ENCODE measurements at places on chromosomes 3 and 15.

- DNase-seq: peak; percentile 45
These were observed 56.9 kb downstream of the ABTB1 start for GRCh38 chr3:127729556-127730056.

GRCh38 chr15:47565949-47566348 is 151.4 kb upstream of the SEMA6D start:
- DNase-seq: no peak

GRCh38 chr15:27458345-27459084 is 487.5 kb downstream of the GABRG3 start:
- no peak for DNase-seq

DNA sequence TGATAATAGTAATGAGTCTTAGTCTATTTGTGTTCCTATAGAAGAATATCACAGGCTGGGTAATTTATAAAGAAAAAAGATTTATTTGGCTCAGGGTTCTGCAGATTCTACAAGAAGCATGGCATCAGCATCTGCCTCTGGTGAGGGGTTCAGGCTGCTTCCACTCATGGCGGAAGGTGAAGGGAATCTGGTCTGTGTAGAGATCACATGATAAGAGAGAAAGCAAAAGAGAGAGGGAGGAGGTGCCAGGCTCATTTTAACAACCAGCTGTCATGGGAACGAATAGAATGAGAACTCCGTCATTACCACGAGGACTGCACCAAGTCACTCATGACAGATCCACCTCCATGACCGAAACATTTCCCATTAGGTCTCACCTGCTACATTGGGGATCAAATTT is 664.0 kb upstream of the SGO1 start:
- DNase-seq: no peak

DNA sequence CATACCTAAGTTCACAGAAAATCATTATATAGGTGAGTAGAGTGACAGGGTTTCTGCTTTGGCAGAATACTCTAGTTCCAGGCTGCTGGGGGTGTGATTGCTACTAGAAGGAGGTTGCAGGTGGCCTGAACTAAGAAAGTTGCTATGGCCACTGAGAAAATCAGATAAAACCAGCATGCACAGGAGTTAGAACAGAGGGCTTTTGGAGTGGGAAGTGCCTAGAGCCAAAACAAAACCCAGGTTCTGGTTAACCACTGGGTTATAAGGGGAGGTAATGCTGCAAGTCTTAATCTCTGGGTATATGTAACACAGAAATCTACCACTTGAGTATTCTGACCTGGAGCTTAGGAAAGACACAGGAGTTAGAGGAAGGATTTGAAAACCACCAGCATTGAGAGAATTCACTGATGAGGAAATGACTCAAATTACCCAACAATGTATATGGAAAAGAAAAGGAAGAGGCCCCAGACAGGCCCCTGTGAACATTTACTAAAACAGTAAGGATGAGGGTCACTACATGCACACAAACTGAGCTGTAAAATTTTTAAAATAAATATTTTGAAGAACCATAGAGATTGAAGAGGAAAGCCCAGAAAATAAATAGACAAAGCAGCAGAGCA is 60.0 kb downstream of the PLOD2 start:
- no peak for DNase-seq

DNA sequence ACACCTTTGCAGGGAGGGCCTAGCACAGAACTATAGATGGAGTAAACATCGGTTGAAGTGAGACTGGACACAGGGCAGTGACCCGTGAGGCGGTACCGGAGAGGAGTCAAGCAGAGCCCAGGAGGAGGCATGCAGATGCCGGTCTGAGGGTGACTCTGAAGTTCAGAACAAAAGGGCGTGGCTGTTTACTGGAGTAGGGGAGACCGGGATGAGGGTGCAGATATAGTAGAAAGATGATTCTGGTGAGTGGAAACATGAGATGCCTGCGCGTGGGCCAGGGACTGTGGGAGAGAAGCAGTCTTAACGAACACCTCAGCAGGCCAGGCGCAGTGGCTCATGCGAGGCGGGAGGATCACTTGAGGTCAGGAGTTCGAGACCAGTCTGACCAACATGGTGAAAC is 113.1 kb downstream of the NSMCE3 start:
- no peak for DNase-seq

DNA sequence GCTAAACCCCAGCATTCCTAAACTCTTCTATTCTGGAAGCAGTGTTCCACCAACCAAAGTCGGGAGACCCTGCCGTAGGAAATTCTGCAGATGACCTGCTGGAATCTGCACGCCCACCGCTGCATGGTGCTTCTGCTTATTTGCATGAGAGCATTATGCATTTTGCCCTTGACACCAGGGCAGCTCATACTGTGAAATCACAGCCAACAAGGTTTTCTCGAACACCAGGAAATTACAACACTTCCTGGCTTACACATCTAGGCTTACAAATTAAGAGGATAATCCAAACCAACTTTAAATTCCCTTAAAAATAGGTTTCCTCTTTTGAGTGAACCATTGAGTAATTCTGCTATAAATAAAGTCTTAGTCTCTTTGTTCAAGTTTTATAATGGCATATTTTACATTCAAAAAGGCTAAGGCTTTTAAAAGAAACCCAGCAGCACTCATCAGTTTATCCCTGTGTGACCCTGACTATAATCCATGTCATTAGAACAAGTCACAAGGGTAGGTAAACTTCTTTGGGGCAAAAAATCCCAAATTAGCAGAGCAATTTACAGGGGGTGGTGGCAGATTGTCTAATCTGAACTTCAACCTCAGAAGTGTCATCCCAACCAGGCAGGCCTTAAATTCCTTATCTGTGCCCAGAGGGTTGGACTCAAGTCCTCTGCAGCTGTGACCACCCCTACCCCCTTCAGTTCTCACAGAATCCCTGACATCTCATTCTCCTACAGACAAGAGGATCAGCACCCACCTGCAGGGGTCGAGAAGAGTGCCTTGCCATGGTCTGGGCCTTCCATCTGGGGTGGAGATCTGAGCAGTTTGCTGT is 33.5 kb upstream of the RBP1 start:
- peak; percentile 25 for DNase-seq

DNA sequence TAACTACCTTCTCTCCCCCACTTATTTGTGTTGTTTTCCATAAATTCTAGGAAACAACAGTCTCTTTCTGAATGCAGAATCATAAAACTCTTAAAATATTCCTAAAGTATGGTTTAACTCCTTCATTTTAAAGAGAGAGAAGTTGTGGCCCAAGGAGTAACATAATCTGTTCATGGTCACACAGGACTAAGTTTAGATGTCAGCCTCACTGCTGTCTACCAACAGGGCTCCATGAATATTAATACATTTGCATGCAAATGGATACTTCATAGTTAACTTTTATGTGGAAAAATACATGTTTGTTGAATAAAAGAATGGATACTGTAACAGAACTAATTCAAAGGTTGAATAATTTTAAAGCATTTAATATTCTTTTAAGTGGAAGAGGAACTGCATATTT is 18.5 kb upstream of the IL1RAP start:
- no peak for DNase-seq

GRCh38 chr15:67955252-67955651 is 98.9 kb upstream of the PIAS1 start:
- peak; percentile 89 for DNase-seq

- DNase-seq: no peak
These were observed 253.9 kb downstream of the CACNA2D3 start for GRCh38 chr3:54376142-54376807.

DNA sequence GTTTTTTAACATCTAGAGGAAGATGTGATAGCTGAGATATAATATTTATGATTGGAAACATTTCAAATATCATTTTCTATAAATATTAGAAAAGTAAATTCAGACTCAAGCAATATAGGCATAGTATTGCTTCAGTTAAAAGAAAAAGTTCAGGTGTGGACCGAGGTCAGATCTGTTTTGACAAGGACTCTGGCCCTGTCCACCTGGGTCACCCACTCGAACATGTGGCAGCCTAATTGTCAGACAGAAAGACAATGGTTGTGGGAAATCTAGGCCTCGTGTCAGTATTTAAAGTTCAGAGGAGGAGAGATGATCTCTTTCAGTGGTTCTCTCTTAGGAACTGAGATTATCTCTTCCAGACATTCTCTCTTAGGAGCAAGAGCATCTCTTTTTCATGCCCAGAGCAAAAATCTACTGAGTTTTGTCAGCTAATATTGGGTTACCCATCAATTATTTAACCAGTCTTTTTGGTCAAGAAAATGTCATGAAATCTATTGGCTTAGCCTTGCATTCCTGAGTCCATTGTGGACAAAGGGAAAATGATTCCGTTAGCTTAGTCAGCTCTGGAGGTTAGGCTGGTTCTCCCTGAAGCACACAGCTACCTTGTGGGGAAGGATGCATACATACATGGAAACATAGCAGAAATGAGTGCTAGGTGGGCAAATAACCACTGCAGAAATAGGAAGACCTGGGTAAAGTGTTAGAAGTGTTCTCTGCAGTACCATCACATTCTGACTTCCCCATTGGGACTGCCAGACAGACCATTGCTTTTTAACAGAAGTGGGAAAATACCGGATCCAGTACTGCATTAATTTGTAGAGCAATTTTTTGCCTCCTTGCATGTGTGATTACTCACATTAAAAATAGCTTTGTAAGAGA is 343.3 kb downstream of the GRM7 start:
- DNase-seq: no peak

DNA sequence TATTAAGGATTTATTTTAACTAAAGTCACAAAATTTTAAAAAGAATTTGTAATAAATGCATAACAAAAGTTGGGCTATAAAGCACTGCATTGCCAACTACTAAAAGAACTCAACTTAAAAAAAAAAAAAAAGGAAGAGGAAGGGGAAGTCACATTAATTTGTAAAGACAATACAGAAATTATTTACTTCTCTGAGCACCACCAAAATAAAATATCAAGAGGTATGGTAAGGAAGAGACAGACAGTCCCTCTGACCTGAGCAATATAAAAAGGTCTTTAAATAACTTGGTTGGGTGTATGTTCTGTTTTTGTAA is 83.5 kb downstream of the UACA start:
- no peak for DNase-seq

- no peak for DNase-seq
These were observed 112.3 kb downstream of the PTPRG start for GRCh38 chr3:61673651-61674050.

DNA sequence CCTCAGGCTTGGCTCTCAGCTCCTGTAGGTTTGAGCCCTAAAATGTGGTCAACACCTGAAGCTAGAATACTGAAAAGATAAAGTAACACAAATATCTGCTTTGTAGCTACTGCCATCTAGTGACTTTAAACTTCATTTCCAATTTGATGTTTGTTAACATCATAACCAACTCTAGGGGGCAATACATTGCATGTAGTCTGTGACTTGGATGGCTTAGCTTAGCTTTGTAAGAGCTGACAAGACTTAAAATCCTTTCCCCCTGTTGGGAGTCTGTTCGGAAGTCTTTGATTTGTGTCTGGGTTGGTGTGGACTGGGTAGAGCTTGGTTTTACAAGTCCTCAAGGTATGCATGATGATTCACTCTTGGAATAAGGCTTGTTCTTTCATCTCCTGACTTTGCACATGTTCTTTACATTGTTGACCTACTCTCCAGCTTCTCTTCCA is 51.7 kb downstream of the SCN11A start:
- DNase-seq: peak; percentile 78

DNA sequence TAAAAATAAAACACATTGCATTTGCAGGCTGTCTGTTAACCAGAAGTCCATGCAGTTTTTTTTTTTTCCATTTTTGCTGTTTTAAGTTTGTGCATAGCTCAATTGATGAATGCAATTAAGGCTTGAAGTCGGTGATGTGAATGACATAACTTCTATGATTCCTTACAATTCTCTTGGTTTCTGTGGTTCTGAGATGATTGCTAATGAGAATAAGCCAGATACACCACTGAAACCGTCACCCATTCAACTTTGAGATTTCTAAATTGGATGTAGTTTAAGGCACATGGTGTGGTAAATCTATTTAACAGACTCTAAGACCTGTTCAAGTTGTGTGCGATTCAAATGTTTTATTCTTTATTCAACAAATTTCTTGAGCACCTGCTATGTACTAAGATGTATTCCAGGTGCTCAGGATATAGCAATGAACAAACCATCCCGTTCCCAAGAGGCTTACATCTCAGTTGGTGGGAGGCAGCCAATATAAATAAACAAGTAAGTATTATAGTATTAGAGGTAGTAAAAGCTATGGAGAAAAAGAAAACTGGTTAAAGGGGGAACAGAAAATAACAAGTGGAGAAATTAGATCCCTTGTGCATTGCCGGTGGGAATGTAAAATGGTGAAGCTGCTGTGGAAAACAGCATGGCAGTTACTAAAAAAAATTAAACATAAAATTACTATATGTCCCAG is 4.0 kb downstream of the ITPR1 start:
- no peak for DNase-seq

DNA sequence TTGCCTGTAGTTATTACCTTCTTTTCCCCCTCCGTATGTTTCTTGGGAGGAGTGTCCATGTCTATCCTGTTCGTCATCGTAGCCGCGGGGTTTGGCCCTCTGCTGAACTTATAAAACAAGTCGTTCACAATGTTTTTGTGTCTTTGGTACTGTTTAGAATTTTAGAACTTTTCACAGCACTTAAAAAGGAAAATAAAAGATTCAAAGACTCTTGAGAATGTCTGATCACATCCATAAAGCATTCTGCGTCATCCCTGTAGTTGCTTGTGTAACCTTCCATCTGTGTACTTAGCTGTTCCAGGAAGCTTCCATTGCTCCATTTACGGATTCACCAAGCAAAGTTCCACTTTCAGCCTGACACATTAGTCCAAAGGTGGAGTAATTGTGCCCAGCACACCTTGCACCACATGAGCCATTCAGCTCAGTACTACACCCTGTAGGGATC is 677.1 kb upstream of the NR2F2 start:
- DNase-seq: no peak

- no peak for DNase-seq
These were observed 5.6 kb upstream of the NR1I2 start for GRCh38 chr3:119776304-119776703.

GRCh38 chr3:64345371-64345770 is 120.1 kb upstream of the PRICKLE2 start:
- DNase-seq: no peak

- DNase-seq: no peak
These were observed 361.6 kb downstream of the ROBO1 start for GRCh38 chr3:79406175-79406574.

- no peak for DNase-seq
These were observed 271.4 kb upstream of the PPP2R3A start for GRCh38 chr3:135694142-135694541.

DNA sequence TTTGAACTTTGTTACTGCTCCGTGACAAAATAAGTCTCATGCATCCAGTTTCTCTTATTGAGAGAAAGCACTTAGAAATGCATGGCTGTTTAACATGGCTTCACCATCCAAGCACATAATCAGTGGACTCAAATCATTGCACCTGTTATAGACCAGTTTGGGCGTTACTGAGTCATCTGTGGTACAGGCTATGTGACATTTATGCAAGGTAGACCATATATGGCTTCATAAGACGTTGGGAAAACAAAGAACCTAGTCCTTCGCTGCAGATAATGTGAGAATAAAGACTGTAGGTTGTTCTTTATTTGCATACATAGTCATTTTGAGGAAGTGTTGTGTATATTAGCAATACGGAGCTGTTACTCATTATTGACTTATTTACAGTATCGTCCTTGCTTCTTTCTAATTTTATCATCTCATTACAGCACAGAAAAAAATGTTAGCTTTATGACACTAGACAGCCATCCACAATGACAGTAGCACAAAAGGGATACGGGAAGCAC is 374.7 kb downstream of the IL5RA start:
- DNase-seq: no peak

GRCh38 chr3:172283841-172284357 is 164.4 kb downstream of the GHSR start:
- no peak for DNase-seq

GRCh38 chr15:38531509-38531908 is 33.1 kb downstream of the RASGRP1 start:
- DNase-seq: no peak

Measured in KBM-7 (cell line).